Iris pigment epithelial cell (primary cell): ENCODE measurements at places on chromosomes 13 and 19.

GRCh38 chr19:3521104-3521445, 15.0 kb downstream of the FZR1 start:
- no peak for DNase-seq

- DNase-seq = peak; percentile 17
Observed at GRCh38 chr19:55676383-55676782, 1.4 kb downstream of the EPN1 start.

GRCh38 chr19:43634872-43635560, 4.6 kb downstream of the CADM4 start:
- DNase-seq = peak; percentile 17

DNA sequence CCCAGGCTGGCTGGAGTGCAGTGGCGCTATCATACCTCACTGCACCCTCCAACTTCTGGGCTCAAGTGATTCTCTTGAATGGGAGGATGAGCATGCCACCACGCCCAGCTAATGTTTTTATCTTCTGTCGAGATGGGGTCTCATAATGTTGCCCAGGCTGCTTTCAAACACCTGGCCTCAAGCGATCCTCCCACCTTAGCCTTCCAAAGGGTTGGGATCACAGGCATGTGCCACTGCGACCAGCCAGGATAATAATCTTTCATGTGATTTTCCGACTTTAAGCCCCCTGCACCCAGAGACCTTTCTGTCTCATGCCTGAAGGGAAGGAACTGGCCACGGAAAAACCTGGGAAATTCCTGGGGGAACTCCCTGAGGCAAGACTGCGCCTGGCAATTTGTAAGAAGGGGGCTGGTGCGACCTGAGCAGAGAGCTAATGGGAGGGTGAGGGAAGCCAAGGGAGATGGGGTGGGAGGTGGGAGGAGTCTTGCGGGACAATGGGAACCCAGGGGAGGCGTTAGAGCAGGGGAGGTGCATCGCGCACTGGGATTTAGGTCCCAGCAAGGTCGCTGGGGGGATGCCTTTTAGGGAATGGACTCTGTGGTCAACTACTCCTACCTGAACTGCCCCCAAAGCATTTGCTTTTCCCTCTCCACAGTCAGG, 1.2 kb upstream of the CCDC124 start:
- DNase-seq = peak; percentile 8

- peak; percentile 39 for DNase-seq
Observed at GRCh38 chr19:47447470-47448359, 24.0 kb downstream of the SLC8A2 start.

GRCh38 chr13:101449790-101450748, 2.4 kb upstream of the ITGBL1 start:
- peak; percentile 89 for DNase-seq

DNA sequence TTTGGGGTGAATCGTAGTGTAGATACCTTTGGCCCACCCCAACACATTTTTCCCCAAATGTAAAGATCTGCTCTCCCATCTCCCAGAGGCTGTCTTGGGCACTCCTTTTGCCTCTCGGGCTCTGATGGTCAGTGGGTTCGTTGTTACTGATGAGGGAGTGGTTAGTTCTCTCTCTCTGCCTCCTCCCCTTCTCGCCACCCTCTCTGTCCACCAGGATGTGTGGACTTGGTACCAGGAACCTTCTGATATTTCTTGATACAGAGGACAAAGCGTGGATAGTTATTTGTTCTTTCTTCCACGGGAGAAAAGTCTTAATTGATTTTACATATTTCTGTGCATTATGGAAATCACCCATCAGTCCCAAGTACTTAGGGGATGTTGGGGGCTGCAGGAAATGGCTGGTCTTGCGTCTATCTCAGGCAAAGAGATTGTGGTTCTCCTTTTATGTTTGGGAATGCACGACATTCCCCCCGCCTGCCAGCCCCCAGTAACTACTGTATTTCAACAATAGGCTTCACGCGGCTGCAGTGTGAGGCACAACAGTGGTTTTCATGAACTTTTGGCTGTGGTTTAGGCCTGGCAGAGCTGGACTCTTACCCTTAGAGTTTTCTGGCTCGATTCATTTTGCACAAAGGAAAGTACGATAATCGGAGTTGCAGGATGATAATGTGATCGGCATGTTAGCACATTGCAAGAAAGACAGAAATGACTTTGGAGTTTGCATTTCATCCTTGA, 79.0 kb upstream of the ZNF536 start:
- DNase-seq = no peak

DNA sequence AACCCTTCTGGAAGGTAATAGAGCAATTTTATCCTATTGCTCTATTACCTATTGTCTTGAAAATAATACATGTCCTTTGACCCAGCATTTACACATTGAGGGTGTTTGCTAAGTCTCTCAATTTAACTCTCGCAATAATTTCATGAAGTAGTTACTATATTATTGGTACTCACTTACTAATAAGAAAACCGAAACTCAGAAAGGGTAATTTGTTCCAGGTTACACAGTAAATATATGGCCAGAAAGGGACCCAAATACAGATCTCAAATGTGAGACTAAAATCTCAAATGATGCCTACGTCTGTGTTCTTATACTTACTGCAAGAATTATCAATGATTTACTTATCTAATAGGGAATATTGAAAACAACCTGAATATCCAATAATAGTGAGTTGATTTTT, 29.7 kb upstream of the FAM216B start:
- DNase-seq = no peak

GRCh38 chr13:30216111-30216510, 91.2 kb downstream of the KATNAL1 start:
- no peak for DNase-seq

GRCh38 chr13:46571189-46571908, 18.4 kb downstream of the LRCH1 start:
- DNase-seq = peak; percentile 44

DNA sequence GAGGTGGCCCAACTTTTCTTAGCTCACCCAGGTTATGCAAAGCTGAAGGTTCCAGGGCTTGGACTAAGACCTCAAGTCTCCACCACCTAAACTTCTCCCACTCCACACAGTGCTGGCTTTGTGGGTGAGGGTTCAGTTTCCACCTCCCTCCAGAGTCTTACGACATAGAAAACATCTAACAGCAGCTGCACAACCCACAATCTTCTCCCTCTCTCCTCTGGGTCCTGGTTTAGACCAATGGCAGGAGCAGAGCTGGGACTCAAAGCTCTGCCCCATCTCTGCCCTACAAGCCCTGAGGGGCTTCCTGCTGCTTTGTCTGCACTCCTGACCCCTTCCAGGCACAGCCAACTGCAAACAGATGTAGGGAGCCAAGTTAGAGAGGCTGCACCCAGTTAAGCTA, 16.0 kb downstream of the IRGC start:
- peak; percentile 56 for DNase-seq

GRCh38 chr19:38073841-38074685, 150.0 kb downstream of the DPF1 start:
- no peak for DNase-seq

DNA sequence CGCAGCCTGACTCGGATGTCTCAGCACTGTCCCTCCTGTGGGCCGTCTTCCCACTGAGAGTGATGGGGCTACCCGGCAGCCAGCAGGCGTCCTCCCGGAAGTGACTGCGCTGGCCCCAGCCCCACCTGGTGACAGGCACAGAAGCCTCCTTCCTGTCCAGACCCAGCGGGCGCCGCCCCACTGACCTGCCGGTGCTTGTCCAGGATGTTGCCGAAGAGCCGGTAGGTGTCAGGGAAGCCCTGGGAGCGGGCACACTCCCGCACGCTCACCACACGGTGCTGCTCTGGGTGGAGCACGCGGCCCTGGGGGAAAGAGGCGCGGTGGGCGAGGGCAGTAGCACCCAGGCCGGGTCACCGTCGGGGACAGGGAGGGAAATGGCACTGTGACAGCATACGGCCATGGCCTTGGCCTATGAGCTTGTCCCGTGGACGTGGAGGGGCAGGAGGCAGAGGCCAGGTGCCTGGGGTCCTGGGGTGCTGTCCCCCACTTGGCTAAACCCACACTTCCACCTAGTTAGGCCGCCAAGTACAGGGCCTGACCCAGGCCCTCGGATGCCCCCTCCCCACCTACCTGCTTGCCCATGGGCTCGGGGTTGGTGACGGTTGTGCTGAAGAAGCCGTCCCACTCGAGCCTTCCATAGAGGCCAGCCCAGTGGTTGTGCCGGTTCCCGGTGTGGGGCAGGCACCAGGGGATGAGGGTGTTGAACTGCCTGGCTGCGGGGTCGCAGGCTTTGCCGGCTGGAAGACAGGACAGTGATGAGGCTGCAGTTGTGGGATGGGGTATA, 16.0 kb upstream of the EIF3G start:
- no peak for DNase-seq

DNA sequence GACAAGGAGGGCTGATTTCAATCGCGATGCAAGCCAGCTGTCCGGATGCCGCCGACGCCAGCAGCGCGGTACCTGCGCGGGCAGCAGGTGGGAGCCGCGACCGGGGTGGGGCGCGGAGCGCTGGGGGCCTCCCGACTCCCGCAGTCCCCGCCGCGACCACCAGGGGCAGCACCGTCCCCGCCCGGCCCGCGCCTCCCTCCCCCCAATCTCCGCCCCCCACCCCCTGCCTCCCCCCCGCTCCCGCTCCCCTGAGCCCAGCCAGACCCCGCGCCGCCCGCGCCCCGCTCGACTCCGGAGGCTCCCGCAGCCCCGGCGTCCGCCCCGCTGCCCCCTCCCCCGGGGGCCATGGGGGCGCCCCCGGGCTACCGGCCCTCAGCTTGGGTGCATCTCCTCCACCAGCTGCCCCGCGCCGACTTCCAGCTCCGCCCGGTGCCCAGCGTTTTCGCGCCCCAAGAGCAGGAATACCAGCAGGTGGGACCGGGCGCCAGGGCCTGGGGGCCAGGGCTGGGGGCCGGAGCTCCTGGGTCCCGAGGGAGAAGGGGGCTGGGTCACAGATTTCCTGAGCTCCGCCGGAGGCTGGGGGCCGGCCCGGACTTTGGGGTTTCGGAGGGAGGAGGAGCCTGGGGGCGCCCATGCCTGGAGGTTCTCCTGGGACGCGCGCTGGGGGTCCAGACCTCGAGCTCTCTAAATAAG, at the start of gene TTYH1:
TSS of gene TTYH1 (plus strand) at position 257 of the 693 bp plus-strand sequence. CDS start at position 346, 89 bp downstream.
- DNase-seq = no peak

DNA sequence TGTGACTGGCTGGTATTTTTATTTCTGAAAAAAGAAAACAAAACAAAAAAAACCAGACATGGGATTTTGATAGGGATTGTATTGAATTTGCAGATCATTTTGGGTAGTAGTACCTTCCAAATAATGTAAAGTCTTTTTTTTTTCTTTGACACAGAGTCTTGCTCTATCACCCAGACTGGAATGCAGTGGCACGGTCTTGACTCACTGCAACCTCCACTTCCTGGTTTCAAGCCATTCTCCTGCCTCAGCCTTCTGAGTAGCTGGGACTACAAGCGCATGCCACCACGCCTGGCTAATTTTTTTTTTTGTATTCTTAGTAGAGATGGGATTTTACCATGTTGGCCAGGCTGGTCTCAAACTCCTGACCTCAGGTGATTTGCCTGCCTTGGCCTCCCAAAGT, 4.2 kb downstream of the ZNF101 start:
- DNase-seq = no peak

DNA sequence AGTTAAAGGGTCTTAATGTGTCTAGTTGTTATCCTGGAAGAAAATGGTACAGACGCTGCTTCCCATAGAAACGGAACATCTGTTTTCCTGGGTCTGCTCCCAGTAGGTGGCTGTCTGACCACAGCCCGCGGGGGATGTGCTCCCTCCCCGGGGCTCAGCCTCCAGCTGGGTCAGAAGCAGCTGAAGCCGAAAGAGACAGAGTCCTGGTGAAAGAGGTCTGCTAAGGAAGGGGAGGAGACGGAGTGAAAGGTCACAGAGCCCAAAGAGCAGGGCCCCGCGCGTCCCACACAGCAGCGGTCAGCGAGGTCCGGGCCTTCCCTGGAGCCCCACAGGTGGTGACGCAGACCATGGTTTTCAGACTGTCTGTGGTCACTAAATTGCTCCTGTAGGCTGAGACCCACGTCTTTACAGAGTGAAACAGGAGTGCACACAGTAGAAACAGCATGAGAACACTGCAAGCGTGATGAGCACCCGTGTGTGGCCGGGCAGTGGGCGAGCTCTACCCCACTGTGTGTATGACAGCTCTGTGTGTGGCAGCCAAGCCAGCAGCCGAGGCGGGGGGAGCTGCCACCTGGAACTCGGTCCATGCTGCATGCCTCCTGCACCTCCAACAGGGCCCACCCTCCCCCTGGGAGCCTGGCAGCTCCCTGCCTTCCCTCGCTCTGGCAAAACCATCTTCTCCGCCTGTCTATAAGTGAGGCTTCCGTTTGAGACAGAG, 52.0 kb upstream of the C13orf46 start:
- DNase-seq = peak; percentile 58

GRCh38 chr19:11014403-11014911, 53.6 kb downstream of the SMARCA4 start:
- DNase-seq = no peak

- peak; percentile 86 for DNase-seq
Observed at GRCh38 chr13:41648314-41648935, 191.1 kb downstream of the RGCC start.

GRCh38 chr13:62043600-62043999, 628.0 kb upstream of the PCDH20 start:
- no peak for DNase-seq

- peak; percentile 53 for DNase-seq
Observed at GRCh38 chr13:33111414-33112110, 95.3 kb downstream of the KL start.

DNA sequence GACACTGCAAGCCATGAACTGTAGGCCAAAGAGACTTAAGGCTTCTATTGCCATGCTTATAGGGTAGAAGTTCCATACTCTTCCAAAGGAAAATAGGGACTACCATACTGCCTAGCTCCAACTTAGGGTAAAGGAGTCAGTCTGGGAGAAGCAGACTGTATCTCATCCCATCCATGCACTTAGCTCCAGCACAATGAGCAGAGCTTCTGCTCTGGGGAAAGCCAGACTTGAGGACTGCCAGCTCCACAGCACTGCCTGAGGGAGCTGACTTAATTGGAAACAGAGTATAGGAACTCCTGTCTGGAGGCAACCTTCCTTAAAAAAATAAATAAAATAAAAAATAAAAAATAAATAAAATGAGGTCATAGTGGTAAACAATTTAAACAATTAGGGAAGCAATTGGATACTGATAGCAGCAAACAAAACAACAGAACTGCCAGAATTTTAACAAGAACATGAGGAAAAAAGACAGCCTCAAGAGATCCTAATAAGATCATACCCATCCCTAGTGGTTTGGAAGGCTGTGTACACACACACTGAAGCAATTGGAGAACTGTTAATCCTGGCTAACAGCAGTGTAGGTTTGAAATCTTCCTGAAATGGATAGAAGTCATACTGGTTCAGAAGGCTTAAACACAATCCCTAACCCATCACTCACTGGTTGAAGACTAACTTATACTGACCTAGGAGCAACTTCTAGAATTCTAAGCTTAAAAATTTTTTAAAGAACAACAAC, 550.1 kb downstream of the TBC1D4 start:
- DNase-seq = no peak

GRCh38 chr19:42846597-42846996, 32.9 kb downstream of the PSG1 start:
- DNase-seq = peak; percentile 25

DNA sequence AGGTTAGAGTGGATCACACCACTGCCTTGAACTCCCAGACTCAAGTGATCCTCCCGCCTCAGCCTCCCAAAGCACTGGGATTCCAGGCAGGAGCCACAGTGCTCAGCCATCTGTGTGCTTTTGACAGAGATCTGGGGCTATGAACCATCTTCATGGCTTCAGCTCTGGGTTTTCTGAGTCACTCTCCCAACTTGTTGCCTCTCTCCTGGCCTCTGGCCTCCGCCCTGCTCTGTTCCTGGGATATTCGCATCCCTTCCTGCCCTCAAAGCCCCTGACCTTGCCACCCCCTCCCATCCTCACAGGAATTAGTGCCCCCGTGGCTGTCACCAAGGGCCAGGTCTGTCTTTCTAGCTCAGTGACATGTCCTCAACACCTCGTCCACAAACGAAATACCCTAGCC, 5.7 kb upstream of the GMIP start:
- no peak for DNase-seq

GRCh38 chr19:31275068-31275334, 74.2 kb downstream of the TSHZ3 start:
- DNase-seq = no peak
